Heart right ventricle (tissue), 16 donors: ENCODE measurements at places on chromosomes 16 and 17. TPM values are rescaled to one million over a fixed set of nuclear protein-coding genes. Genes with fewer than 3 reads are reported as not detected.

CTF1 gene
- 6.5 TPM for polyA plus RNA-seq

AANAT gene
- not detected for polyA plus RNA-seq

CDIP1 gene
- 28.2 TPM for polyA plus RNA-seq

HS3ST2 gene
- polyA plus RNA-seq: 0.44 TPM

CACNG4 gene
- 0.06 TPM for polyA plus RNA-seq

CLEC3A gene
- polyA plus RNA-seq: not detected

DNA sequence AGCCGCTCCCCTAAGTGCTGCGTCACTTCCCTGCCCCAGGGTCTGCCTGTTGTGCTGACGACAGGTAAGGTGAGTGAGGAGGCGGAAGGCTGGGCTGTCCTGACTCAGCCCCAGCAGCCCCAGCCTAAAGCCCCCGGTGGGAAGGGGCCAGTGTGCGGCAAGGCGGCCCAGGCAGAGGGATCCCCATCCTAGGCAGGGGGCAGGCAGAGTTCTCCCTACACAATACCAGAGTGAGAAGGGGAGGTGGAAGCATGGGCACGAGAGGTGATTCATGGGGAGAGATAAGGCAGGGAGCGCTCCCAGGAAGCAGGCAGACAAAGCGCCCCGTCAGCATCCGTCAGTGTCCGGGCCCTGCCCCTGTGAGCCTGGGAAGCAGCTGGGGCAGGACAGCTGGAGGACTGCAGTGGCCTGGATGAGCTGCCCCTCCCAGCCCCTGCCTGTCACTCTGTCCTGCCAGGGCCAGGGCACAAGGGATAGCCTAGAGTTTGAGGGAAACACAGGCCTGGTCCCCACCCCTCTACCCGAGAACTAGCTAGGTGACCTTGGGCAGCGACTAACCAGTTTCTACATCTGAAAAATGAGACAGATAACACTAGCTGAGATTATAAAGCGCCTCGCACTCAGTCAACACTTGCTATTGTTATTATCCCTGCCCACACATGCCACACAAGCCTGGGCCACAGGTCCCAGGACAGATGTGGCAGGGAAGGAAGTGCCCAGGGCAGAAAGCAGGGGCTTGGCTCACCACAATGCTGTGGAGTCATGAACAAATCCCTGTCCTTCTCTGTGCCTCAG lies 3.8 kb downstream of the FAM83G start:
- no peak for DNase-seq

DNA sequence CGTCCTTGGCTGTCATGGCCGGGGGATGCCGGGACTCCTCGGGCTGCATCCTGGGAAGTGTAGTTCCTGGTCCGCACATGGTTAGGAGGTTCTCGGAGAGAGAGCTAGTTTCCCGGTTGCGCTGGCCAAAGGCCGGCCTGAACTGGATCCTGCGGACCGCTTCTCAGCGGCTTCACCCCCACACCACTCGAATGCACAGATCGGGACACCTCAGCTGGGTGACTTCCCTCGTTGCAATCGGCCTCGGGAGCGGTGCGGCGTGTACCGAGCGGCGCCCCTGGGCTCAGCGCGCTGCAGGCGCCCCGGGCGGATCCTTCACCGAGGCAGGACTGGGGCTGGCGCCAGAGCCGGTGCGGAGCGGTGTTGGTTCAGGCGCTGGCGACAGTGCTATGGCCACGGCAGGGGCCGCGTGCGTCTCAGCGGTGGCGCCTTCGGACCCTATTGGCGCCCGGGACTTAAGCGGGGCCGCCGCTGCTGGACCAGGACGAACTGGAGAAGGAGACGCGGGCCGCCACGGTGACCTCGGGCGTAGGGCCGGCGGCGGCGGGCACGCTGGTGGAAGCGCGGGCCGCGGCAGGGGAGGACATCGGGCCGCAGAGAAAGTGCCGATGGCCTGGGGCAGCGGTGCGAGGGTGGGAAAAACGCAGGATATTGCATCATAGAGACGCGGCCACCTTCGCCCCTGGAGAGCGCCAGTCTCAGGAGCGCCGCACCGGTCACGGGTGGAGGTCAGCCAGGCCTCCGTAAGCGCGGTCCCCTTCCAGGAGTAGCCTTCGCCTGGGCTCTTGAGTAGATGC lies 11.4 kb downstream of the ZNF629 start:
- peak; percentile 84 for DNase-seq

- no peak for DNase-seq
These were observed 182.3 kb upstream of the SOX9 start for GRCh38 chr17:71938340-71939010.

DNA sequence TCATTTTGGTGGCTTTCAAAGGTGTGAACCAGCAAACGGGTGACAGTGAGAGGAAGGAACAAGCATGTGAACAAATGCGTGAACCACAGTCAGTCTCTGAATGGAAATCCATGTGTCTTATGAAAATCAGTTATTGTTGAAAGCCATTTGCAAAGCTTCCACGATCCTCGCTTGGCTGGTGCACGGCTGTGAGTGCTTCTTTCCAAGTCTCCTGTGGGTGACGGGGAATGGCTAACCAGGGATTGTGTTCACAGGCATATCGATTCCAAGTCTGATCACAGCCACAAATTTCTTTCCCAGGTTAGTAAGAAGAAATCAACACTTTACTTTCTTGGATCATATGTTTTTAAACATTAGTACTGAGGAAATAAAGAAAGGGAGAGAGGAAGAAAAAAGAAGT lies 556.9 kb upstream of the RBFOX1 start:
- DNase-seq: no peak

- DNase-seq: peak; percentile 39
These were observed 10.3 kb downstream of the NT5M start for GRCh38 chr17:17313350-17313991.

DNA sequence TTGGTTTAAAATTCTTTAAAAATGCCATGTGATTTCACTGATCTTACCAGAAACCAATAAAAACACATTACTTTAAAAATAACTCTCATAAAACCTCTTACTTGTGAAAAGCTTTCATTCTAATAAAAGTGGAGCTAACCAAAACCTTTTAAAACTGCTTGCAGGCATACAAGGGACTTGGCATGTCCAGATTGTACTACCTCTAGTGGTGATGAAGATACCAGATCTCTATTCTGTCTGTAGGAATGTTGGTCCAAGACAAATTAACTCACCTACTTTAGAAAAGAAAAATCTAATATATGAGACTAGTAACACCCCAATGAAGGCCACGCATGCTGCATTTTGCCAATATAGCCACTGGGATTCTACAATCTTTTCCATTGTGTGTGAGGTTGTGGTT lies 151.0 kb upstream of the SALL1 start:
- DNase-seq: no peak

DNA sequence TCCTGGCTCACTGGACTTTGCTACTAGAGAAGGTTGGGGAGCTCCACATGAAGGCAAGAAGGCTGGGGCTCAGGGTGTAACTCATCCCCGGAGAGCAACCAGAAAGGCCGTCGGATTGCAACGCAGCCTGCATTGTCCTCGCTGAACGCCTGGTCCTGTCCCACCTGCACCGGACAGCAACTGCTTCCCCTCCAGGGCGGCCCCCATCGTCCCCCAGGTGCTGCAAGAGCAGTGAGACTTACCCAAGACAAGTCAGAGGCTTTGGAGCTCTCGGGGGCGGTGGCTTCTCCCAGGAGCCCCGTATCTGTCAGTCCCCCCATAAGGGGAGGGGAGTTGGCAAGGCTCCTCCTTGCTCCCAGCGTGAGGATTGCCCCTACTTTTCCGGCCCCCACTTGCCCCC lies 18.4 kb downstream of the METRNL start:
- DNase-seq: no peak

- no peak for DNase-seq
These were observed 66.8 kb downstream of the SRCIN1 start for GRCh38 chr17:38538906-38539305.

DNA sequence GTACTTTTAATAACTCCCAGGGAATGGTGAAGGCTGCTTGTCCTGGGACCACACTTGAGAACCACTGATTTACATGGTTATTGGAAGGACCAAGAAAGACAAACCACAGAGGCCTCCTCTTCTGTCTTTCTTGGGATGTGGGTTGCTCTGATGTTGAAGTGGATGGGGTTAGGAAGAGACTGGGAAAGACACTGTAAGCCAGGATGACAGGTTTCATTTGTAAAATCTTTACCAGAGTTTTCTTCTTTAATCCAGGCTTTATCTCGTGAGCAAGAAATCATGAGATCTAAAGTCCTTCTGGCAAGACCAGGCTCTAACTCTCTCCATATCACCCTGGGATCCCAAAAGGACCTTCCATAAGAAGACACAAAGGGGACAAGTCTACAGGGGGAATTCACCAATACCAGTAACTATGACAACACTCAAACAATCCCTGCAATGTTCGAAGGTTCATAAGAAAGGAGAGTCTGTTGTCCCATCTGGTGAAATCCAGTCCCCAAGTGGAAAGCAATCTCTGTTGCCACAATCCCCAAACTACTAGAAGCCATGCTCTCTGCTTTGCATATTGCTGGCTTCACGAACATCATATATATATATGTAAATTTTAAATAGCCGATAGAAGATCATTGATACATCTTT lies 44.8 kb upstream of the CDRT4 start:
- DNase-seq: no peak

- no peak for DNase-seq
These were observed 277.0 kb downstream of the IRX3 start for GRCh38 chr16:54009464-54010176.

GRCh38 chr17:40035162-40035559 lies 19.0 kb downstream of the MED24 start:
- DNase-seq: no peak

GRCh38 chr16:69373019-69373418 lies 12.8 kb downstream of the TERF2 start:
- DNase-seq: no peak

GRCh38 chr17:37781451-37781850 lies 36.6 kb upstream of the HNF1B start:
- DNase-seq: no peak

DNA sequence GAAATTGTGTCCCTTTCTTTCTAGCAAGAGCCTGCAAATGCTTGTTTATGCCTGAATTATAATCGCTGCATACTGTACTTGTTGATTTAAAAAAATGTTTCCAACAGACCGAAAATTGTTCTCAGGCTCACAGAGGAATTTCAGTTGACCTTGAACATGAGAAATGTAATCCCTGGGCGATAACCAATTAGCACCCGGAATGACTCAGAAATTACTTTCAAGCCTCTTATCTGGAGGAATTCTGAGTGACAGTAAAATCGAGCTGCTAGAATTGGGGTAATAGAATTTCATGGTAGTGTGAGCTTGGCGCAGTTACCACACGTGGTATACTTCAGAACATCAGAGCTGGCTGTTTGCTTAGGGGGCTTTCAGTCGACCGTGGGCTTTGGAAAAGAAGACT lies 139.1 kb upstream of the CACNG3 start:
- no peak for DNase-seq

DNA sequence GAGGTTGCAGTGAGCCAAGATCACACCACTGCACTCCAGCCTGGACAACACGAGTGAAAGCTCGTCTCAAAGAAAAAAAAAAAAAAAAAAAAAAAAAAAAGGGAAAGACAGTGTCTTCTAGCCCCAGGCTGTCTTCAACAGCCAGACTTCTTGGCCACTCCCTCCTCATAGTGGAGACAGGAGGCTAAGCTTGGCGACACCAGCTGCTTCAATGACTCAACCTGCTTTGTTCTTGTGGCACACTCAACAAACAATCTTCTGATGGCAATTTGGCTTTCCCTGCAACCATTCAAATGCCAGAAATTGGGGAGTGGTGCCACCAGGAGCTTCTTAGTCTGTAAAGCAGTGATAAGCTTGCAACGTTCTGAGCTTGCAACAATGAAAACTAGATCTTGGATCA lies 290.4 kb upstream of the DYNLRB2 start:
- DNase-seq: no peak
